Left renal pelvis (tissue), 4 donors: ENCODE measurements at places on chromosomes 13 and 19. TPM values are rescaled to one million over a fixed set of nuclear protein-coding genes. Genes with fewer than 3 reads are reported as not detected.

PSG2 gene
- not detected for polyA plus RNA-seq

DNA sequence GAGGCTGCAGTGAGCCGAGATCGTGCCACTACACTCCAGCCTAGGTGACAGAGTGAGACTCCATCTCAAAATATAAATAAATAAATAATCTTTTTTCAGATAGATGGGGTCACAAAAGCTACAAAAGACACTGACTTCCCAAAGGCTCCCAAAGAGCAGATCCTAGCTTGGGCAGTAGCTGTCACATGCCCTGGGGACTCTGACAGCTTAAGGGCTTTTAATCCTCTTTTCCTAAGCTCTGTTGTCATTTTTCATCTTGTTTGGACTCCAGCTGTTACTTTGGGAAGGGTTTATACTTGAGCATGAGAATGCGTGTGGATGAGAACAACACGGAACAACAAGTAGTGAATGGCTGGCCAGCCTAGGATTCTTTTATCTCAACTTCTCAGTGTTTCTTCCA lies 231.7 kb downstream of the MZT1 start:
- DNase-seq = no peak

- DNase-seq = no peak
These were observed 21.0 kb downstream of the SMIM24 start for GRCh38 chr19:3459089-3459881.

DNA sequence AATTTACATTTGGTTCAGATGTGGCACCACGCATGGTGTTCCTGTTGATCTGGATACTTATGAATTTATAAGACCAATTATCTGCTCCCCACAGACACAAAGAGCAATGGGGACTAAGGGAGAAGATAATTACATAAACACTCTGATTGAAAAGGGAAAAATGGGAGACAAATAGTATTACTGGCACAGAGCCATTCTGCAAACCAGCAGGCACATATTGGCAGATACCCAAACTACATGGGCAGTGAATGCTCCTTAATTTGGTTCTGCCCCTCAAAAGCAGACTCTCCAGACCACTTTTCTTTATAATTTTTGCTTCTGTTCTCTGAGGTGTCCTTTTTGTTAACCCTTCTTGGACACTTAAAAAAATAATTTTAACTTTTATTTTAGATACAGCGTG lies 1674.2 kb downstream of the PCDH9 start:
- DNase-seq = no peak

MYO1F gene
- 7.3 TPM for polyA plus RNA-seq

DCAF15 gene
- polyA plus RNA-seq = 46.7 TPM

DNA sequence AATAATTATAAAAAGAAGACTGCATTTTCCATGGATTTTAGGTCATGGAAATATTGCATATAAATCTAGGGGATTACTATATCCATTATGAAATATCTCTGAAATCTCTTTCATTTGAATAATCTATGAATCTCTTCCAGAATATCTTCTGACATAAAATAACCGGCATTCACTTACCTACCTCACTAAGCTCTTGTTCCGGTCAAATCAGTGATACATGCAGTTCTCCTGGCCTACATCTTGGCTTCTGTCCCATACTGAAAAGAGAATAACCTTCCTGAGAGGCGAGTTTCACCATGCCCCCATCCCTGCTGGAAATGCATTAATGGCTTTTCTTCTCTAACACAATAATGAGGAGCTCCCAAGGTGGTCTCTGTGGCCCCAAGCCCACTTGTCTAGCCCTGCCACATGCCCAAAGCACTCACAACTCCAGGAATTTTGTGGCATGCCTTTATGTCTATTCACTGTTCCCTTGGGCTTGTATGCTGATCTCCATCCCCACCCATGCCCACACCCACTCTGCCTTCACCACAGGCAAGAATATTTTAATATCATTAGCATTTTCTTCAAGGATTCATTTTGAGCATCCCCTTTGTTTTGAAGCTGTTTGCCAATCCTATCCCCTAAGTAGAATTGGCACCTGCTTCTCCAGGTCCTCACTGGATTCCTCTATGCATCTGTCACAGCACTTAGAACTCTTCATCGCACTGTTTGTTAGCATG lies 401.6 kb downstream of the COG6 start:
- DNase-seq = no peak

GRCh38 chr19:43983544-43983911 lies 460 bp upstream of the ZNF155 start:
- DNase-seq = no peak

- peak; percentile 41 for DNase-seq
These were observed 160.4 kb upstream of the SGCG start for GRCh38 chr13:23020246-23020843.

MAN2B1 gene
- polyA plus RNA-seq = 33.5 TPM

SHISA7 gene
- polyA plus RNA-seq = 0.33 TPM

TBXA2R gene
- 2.7 TPM for polyA plus RNA-seq

DNA sequence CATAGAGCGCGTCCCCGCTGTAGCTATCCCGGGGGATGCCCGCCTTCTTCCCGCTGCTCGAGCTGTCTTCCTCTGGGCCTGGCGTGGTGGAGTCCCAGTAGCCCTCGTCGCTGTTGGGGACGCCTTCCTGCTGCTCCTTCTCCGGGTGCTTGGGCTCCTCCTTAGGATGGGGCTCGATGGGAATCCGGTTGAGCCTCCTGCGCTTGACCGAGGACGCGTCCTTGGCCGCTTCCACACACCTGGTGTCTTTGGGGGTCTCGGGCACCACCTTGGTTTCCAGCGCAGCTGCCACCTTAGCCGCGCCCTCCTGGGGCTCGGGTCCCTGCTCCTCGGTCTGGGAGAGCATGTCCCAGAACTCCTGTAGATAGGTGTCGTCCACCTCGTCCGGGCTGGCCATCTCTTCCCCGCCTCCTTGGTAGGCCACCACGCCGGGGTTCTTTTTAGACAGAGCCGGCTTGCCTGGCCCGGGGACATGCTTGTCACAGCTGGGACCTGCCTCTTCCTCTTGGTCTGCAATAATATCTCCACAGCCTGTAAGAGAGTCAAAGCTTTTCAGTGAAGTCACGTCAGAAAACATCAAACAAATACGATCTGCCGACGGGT lies 2.0 kb downstream of the AMER2 start:
- DNase-seq = no peak

CCDC169 gene
- polyA plus RNA-seq = 2.8 TPM

HS6ST3 gene
- 2.6 TPM for polyA plus RNA-seq

DNA sequence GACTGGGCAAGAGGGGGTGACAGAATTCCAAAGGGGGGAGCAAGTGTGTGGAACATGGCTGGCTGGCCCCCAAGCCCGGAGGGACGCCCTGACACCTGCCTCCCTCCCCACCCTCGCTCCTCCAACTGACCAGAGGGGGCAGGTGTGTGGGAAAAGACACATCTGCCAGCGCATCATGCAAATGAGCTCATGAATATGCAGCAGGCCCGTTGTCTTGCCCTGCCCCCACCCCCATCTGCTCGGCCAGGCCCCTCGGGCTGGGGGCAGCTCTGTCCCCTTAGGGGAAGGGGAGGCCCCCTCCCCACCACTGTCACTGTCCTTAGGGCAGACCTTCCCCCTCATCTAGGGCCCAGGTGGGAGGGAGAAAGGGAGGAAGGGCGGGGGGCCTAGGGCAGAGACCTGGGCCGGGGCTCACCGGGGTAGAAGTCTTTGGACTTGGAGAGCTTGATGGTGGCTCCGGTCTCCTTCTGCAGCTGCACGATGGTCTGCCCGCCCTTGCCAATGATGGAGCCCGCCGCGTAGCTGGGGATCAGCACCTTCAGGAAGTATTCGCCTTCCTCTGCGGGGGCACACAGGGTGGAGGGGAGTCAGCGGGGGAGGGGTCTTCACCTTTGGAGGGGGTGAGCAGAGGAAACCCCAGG lies 12.9 kb downstream of the NOVA2 start:
- DNase-seq = no peak
